NCI-H460 (cell line): ENCODE measurements at places on chromosomes 4 and X. TPM values are rescaled to one million over a fixed set of nuclear protein-coding genes. Genes with fewer than 3 reads are reported as not detected.

Gene NSUN7
- not detected in 2 replicates for total RNA-seq

Gene STBD1
- total RNA-seq, result 1.9 and 3.3 TPM in 2 replicates

Gene PNMA3
- not detected in 2 replicates for total RNA-seq

Gene CSAG1
- not detected in 2 replicates for total RNA-seq

Gene GABRA4
- total RNA-seq, result not detected in 2 replicates

Gene IL13RA2
- total RNA-seq, result 24.2 and 24.5 TPM in 2 replicates

Gene HDX
- 8.7 and 8.8 TPM in 2 replicates for total RNA-seq

Gene NDP
- total RNA-seq, result not detected in 2 replicates

Gene MAGEB17
- not detected in 2 replicates for total RNA-seq

Gene PABPC5
- not detected in 2 replicates for total RNA-seq

Gene DNAAF6
- not detected in 2 replicates for total RNA-seq

Gene VCX
- total RNA-seq, result not detected in 2 replicates

Gene PDCL2
- not detected in 2 replicates for total RNA-seq

Gene RNF150
- 0.35 and 0.40 TPM in 2 replicates for total RNA-seq

Gene ZNF711
- 15.8 and 17.9 TPM in 2 replicates for total RNA-seq

Gene CSN3
- not detected in 2 replicates for total RNA-seq

Gene GALNTL6
- total RNA-seq, result 0.20 and 0.57 TPM in 2 replicates

Gene VCX3B
- not detected in 2 replicates for total RNA-seq

Gene CXCL6
- total RNA-seq, result not detected in 2 replicates

Gene FREM3
- total RNA-seq, result not detected in 2 replicates

Gene NOX1
- 0.78 and 1.4 TPM in 2 replicates for total RNA-seq

Gene DIPK2B
- total RNA-seq, result not detected in 2 replicates

Gene TMEM144
- total RNA-seq, result 229 and 236 TPM in 2 replicates

Gene LAGE3
- total RNA-seq, result 35.4 and 45.5 TPM in 2 replicates

Gene CD38
- 0.02 TPM in 1 of 2 replicates, not detected in the other for total RNA-seq

Gene CISD2
- total RNA-seq, result 73.1 and 76.7 TPM in 2 replicates

Gene POU4F2
- total RNA-seq, result not detected in 2 replicates

Gene SPOCK3
- total RNA-seq, result 0.20 TPM in 1 of 2 replicates, not detected in the other

Gene CTSO
- 3.7 and 5.6 TPM in 2 replicates for total RNA-seq

Gene ADRA2C
- 15.0 and 19.8 TPM in 2 replicates for total RNA-seq

Gene MAGEE2
- total RNA-seq, result not detected in 2 replicates

Gene LRIT3
- total RNA-seq, result not detected in 2 replicates

Gene PDK3
- 9.5 and 10.9 TPM in 2 replicates for total RNA-seq

Gene AKAP17A
- total RNA-seq, result 36.0 and 37.9 TPM in 2 replicates

Gene CXXC4
- 0.03 and 0.22 TPM in 2 replicates for total RNA-seq

Gene CYLC1
- total RNA-seq, result not detected in 2 replicates

Gene AKAP4
- total RNA-seq, result not detected in 2 replicates

Gene MUC7
- total RNA-seq, result not detected in 2 replicates

Gene PDGFC
- total RNA-seq, result 17.6 and 20.2 TPM in 2 replicates

Gene FANCB
- 6.4 and 8.1 TPM in 2 replicates for total RNA-seq

Gene ADGRG4
- not detected in 2 replicates for total RNA-seq

Gene GPC4
- not detected in 2 replicates for total RNA-seq

Gene HMX1
- 0.20 TPM in 1 of 2 replicates, not detected in the other for total RNA-seq

Gene CCSER1
- 1.1 and 2.4 TPM in 2 replicates for total RNA-seq

Gene AMTN
- not detected in 2 replicates for total RNA-seq

Gene SSX3
- total RNA-seq, result not detected in 2 replicates

Gene UGT2B17
- total RNA-seq, result not detected in 2 replicates

Gene TASL
- total RNA-seq, result not detected in 2 replicates

Gene BEND2
- not detected in 2 replicates for total RNA-seq

Gene IQCM
- 0.52 and 1.3 TPM in 2 replicates for total RNA-seq
